Esophagus muscularis mucosa (tissue), 4 donors: ENCODE measurements at places on chromosomes 6 and 20. TPM values are rescaled to one million over a fixed set of nuclear protein-coding genes. Genes with fewer than 3 reads are reported as not detected.

Gene EPB41L1
- total RNA-seq = 53.8 TPM

DNA sequence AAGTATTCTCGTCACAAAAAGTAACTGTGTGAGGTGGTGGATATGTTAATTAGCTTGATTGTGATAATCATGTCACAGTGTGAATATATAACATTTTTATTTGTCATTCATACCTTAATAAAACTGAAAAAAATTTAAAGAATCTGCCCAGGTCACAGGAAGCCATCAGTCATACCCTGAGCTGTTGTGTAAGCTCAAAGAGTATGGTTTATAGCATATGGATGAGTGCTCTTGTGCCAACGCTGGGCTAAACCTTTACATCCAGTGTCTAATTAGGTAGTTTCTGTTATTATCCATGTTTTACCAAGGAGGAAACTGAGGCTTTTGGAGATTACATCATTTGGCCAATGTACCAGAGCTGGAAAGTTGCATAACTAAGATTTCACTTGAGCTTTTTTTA is 11.4 kb downstream of the PKIG start:
- H3K27ac ChIP-seq = peak overlapping the region; percentile 90
- H3K27me3 ChIP-seq = no peaks in the 10 kb centered on the region
- DNase-seq = no peak
- H3K4me3 ChIP-seq = no peak overlapping the region
- peaks cover 75% of the 10 kb centered on the region for H3K4me1 ChIP-seq

Gene SLC22A23
- total RNA-seq = 8.6 TPM

Gene TDRD6
- total RNA-seq = 0.13 TPM

- no peaks in the 10 kb centered on the region for H3K27me3 ChIP-seq
- no peaks in the 10 kb centered on the region for H3K36me3 ChIP-seq
- no peak overlapping the region for H3K27ac ChIP-seq
- no peaks in the 10 kb centered on the region for H3K4me1 ChIP-seq
Measured at GRCh38 chr6:78253618-78254017, 600.8 kb downstream of the MEI4 start.

Gene LY6G6F
- not detected for total RNA-seq

Gene C20orf141
- not detected for total RNA-seq

- H3K36me3 ChIP-seq = no peaks in the 10 kb centered on the region
- DNase-seq = peak; percentile 50
- H3K4me3 ChIP-seq = no peak overlapping the region
- H3K27me3 ChIP-seq = no peaks in the 10 kb centered on the region
Measured at GRCh38 chr6:165872311-165872710, 209.3 kb upstream of the PDE10A start.

- DNase-seq = no peak
- peaks cover 12% of the 10 kb centered on the region for H3K36me3 ChIP-seq
- no peaks in the 10 kb centered on the region for H3K27me3 ChIP-seq
- H3K4me1 ChIP-seq = peaks cover 38% of the 10 kb centered on the region
Measured at GRCh38 chr6:30325150-30325872, 1.4 kb upstream of the TRIM39 start.

- no peaks in the 10 kb centered on the region for H3K27me3 ChIP-seq
- DNase-seq = no peak
- H3K36me3 ChIP-seq = no peaks in the 10 kb centered on the region
- no peak overlapping the region for H3K27ac ChIP-seq
- H3K4me3 ChIP-seq = no peak overlapping the region
Measured at GRCh38 chr20:16243470-16243869, 329.8 kb downstream of the KIF16B start.

Gene SMLR1
- not detected for total RNA-seq

DNA sequence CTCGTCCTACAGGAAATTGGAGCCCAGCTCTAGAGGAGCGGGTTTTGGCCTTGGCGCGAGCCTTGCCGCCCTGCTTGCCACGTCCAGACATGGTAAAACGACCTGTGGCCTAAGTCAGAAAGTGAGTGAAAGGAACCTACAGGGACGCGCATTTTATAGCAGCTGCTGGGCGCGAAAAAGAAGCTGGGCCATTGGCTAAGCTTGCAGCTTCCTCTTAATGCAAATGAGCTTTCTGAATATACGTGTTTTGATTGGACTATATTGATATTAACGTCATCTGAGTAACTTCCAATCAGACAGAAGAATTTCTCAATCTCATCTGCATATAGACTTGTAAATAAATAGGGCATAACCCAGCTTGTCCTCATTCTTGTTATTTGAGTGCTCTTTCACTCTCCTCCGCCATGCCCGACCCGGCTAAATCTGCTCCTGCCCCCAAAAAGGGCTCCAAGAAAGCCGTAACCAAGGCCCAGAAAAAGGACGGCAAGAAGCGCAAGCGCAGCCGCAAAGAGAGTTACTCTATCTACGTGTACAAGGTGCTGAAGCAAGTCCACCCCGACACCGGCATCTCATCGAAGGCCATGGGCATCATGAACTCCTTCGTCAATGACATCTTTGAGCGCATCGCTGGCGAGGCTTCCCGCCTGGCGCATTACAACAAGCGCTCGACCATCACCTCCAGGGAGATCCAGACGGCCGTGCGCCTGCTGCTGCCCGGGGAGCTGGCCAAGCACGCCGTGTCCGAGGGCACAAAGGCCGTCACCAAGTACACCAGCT is 18.9 kb downstream of the OR2B2 start:
- H3K4me1 ChIP-seq = peaks cover 29% of the 10 kb centered on the region
- no peaks in the 10 kb centered on the region for H3K36me3 ChIP-seq
- H3K27ac ChIP-seq = peak overlapping the region; percentile 85

DNA sequence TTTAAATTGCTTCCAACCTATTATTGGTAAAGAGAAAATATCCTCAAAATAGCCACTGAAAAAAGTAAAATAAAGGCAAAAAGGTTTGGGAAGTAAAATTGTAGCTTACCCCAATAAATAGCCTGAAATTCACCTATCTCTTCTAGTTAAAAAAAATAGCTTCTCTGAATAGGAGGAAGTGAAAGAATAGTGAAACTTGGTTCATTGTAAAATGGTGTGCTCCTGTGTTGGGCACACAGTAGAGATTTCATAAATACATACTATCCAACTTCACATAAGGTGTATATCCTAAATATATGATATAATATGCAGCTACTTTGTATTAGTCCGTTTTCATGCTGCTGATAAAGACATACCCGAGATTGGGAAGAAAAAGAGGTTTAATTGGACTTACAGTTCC is 45.3 kb downstream of the CDK19 start:
- no peak for DNase-seq
- H3K36me3 ChIP-seq = peaks cover 11% of the 10 kb centered on the region
- no peaks in the 10 kb centered on the region for H3K4me1 ChIP-seq
- H3K4me3 ChIP-seq = no peak overlapping the region
- no peaks in the 10 kb centered on the region for H3K27me3 ChIP-seq
- H3K27ac ChIP-seq = no peak overlapping the region

DNA sequence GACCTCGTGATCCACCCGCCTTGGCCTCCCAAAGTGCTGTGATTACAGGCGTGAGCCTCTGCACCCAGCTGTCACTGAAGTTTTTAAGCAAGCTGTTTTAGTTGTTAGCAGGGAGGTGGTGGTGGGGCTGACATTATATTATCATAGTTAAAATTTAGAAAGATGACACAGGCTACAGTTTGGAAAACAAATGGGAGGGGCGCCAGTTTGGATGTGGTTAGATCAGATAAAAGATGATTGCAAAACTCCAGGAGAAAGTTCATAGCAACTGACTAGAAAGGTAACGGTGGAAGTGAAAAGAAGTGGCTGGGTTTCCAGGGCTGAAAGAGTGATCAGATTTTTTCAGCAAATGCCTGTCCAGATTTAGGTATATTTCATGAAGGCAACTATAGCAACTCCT is 311.9 kb upstream of the CITED2 start:
- H3K27me3 ChIP-seq = no peaks in the 10 kb centered on the region
- no peak overlapping the region for H3K27ac ChIP-seq

Gene ELOVL4
- total RNA-seq = 2.1 TPM

DNA sequence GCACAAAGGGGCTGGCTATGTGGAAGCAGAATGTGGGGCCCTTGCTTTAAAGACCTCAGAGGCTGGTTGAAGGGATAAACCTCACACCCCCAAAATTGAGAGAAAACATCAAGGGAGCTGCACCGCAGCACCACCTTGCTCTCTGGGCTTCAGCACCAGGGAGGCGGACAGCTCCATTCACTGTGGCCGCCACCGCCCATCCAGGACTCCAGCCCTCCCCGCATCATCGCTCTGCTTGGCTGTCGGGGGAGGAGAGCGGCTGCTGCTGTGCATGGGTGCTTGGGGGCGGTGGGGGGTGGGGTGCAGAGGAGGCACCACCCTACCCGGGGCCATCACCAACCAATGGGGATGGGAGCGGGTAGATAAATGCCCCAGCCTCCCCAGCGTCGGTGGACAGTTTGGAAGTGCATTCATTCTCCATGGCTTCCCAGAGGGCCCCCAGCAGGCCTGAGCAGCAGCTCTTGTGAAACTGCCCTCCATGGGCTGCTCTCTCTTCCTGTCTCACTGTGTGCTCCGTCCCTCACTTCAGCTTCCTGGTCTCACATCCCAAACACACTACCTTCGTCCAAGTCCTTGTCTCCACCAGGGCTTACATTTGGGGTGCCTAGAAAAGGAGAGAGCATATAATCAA is 75.7 kb upstream of the BHLHE23 start:
- H3K36me3 ChIP-seq = no peaks in the 10 kb centered on the region
- peaks cover 83% of the 10 kb centered on the region for H3K27me3 ChIP-seq
- DNase-seq = no peak
- H3K4me1 ChIP-seq = no peaks in the 10 kb centered on the region
- H3K4me3 ChIP-seq = no peak overlapping the region

- no peak overlapping the region for H3K4me3 ChIP-seq
- H3K27me3 ChIP-seq = no peaks in the 10 kb centered on the region
- no peak overlapping the region for H3K27ac ChIP-seq
- H3K36me3 ChIP-seq = no peaks in the 10 kb centered on the region
Measured at GRCh38 chr6:90288404-90288803, 8.2 kb downstream of the BACH2 start.

Gene EFCAB8
- total RNA-seq = 0.92 TPM

Gene TMC2
- not detected for total RNA-seq

Gene LGSN
- total RNA-seq = not detected

DNA sequence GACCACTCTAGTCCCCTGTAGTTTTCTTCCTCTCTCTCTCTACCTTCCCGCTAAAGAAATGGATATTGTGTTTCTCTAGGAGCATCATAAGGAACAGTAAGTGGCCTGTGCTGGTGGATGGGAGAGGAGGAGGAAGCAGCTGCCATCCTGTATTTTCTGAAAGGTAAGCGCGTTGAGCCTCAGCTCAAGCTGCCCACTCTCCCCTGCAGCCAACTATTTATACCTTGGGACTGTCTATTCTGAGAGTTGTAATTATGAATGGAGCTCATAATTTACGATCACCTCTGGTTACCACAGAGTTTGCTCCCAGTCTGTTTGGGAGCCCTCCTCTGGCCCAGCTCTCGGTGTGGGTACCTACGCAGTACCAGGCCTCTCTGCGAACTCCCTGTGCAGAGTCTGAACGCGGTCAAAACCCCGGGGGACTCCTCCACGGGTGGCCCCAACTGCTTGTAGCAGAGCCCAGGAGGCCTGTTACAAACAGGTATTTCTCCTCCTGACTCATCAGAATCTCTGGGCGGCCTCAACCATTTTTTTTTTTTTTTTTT is 285.4 kb downstream of the SMOC2 start:
- peaks cover 5% of the 10 kb centered on the region for H3K4me1 ChIP-seq
- DNase-seq = peak; percentile 75
- H3K36me3 ChIP-seq = no peaks in the 10 kb centered on the region
- H3K27me3 ChIP-seq = no peaks in the 10 kb centered on the region
- no peak overlapping the region for H3K4me3 ChIP-seq

DNA sequence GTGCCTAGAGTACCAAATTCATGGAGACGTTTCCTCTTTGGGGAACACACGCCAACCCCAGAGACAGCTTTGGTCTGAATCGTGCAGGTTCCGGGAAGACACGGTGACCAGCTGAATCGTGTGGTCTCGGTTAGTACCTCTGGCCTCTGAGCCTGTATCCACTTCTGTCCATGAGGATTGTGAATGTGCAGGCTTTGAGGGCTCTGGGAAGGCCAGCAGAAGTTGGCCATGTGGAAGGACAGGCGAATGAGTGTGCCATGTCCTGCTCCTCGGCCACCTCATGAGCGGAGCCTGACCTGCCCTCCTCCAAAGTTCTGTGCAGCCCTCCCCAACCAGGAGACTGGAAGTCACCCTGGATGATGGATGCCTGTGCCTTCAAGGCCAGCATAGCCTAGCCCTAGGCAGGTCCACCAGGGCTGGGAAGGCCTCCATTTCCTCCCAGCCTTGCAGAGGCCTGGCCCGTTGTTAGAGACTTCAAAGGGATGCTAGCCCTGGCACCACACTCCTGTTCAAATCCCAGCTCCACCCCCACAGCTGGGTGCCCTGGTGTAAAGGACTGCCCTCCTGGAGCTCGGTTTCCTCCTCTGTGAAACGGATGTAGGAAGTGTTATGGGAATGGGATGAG is 1.7 kb upstream of the TMEM74B start:
- peaks cover 19% of the 10 kb centered on the region for H3K4me1 ChIP-seq
- no peak overlapping the region for H3K27ac ChIP-seq
- H3K4me3 ChIP-seq = no peak overlapping the region
- no peaks in the 10 kb centered on the region for H3K36me3 ChIP-seq
- peaks cover 57% of the 10 kb centered on the region for H3K27me3 ChIP-seq
- DNase-seq = no peak

DNA sequence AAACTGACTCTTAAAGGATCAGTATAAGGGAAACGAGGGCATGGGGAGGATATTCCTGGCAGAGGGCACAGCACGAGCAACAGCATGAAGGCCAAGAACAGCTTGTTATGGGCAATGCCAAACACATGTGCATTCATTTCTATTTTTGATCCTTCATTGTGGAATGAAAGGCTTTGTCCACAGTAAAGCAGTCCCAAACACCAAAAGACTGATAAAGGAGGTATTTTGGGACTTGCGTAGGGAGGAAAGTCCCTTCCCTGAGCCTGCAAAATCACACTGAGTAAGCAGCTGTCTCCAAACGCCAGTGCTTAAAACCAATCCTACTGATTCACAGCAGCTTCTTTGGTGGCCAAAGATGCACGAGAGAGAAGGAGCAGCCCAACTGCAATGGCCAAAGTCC is 138.2 kb downstream of the UNC5CL start:
- H3K27ac ChIP-seq = no peak overlapping the region
- peaks cover 5% of the 10 kb centered on the region for H3K4me1 ChIP-seq
- H3K4me3 ChIP-seq = no peak overlapping the region
- H3K36me3 ChIP-seq = no peaks in the 10 kb centered on the region
- H3K27me3 ChIP-seq = no peaks in the 10 kb centered on the region
- no peak for DNase-seq
